ENCODE measurements at places on chromosomes 2 and 18.

DNA sequence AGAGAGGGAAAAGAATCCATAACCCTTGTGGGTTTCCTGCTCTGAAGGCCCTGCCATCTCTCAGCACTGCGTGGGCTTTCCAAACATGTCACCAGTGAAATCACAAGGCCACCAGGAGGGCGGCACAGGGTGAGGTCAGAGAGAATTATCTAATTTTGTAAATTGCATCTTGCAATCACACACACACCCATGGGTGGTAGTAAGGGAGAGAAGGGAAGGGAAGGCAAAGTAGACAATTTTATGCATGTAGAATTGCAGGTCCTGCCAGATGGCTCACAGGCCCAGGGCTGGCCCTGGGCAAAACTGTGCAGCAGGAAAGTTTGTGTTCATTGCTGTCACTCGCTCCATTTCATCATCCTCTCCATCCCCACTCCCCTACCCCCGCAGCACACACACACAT lies 21.0 kb upstream of the ZBTB7C start:
- DNase-seq, result no peak

DNA sequence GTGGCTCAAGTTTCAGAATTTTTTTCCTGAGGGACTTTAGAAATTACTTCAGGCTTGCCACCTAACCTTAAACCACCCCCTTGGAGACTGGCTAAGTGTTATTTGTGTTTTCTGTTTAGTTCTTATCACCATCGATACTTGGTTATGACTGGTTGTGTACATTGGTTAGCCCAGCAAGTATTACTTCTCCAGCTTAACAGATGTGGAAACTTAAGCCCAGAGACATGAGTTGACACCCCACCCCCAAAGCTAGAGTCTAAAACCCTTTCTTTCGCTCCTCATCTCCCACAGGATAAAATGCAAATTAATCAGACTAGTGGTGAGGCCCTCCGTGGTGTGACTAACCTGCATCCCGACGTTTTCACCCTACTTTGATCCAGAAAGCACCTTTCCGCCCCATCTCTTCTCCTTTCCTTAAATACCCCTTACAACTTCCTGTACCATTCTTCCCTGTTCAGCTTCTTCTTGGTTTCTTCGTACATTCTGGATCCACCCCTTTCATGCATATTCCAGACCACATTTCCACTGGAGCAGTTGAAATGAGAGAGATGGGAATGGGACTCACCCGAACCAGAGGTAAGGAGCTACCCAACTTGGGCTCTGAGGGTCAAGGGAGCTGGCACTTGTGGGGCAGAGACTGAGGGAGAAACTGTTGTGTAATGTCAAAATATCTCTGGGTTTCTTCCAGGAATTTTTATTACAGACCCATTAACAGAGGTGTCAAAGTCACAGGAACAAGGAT lies 819 bp upstream of the MAP3K2 start:
- no peak for DNase-seq

- DNase-seq, result peak; percentile 50
Observed at GRCh38 chr2:10408649-10409579, 39.2 kb downstream of the ODC1 start.

DNA sequence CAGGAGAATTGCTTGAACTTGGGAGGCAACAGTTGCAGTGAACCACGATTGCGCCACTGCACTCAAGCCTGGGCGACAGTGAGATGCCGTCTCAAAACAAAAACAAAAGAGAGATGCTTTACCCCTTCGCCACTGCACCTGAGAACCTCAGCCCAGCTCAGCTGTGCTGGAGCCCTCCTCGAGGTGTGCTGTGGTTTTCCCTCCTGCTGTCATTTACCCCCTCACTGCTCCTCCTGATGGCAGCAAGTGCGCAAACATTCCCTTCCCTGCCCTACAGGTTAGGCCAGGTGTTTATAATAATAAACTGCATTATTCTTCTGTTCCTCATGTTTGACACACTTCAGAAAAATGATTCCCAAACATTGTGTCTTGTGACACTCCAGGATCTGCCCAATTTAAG lies 8.4 kb downstream of the FBXO36 start:
- DNase-seq, result no peak

DNA sequence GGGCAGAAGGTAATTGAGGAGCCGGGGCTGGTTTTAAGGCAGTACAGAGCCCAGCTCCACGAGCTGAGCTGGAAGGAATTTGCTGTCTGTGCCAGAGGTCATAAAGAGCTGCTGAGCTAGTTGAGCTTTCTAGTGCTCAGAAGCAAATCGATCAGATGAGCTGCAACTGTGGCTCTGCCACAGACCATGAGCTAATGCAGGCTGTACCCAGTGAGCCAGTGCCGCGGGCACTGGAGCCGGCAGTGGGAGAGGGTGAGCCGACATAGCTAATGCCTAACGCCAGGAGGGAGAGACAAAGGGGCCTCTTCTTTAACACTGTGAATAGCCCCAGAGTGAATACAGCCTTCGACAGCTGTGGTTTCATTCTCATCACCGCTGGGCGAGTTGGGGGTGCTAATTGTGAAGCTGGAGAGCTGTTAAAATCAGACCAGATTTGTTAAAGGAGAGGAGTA lies 410.1 kb upstream of the TCF4 start:
- no peak for DNase-seq

- no peak for DNase-seq
Observed at GRCh38 chr2:65350651-65351056, 81.7 kb downstream of the SPRED2 start.

GRCh38 chr2:237968048-237968862 lies 1.4 kb downstream of the UBE2F start:
- no peak for DNase-seq

DNA sequence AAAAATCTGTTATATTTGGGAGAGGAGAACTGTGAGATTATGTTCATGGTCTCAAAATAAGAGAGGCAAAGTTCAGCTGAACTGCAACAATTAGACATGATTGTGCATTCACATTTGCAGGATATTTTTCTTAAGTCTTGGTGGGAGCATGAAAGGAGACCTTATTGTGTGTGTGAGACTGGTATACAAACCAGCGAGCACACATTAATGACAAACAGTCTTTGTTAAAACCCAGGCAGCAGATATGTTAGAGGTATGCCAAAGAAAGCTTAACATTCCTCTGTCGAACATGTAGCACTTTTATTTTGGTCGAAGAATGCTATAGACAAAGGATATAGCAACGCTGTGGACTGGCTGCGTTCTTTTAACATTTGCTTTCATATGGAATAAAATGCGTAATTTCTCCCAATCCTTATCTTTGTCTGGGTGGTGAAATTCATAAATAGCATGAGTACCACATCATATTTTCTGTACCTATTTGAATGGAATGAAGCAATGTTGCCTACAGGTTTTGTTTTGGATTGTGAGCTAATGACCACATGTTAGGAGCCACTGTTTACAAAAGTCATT lies 88.4 kb downstream of the ICOS start:
- DNase-seq, result no peak

DNA sequence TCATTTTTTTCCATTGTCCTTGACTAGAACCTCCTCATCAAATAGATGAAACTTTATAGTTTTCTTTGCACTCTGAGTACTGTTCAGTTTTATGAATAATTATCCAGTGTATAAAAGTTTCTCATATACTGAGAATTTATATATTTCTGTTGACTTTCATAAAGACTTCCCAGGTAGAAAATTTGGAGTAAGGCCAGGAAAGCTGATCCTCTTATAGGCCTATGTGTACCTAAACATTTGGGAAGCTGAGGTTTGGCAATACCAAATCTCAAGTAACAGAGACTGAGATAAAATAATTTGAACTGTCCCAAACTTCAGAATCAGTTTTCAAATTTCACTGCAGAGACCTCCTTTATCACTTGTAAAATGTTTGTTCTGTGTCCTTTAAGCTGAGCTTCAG lies 43.4 kb downstream of the CCDC102B start:
- DNase-seq, result no peak

GRCh38 chr18:47746615-47747014 lies 183.8 kb downstream of the SMAD2 start:
- no peak for DNase-seq

GRCh38 chr18:36427831-36428230 lies 130.3 kb downstream of the FHOD3 start:
- no peak for DNase-seq

GRCh38 chr18:75915941-75916623 lies 488.6 kb upstream of the SMIM21 start:
- no peak for DNase-seq
